MCF 10A (cell line): ENCODE measurements at places on chromosomes 4 and X. TPM values are rescaled to one million over a fixed set of nuclear protein-coding genes. Genes with fewer than 3 reads are reported as not detected.

Gene NLGN4X
- 1.6 and 2.2 TPM in 2 replicates for total RNA-seq

Gene CT55
- not detected in 2 replicates for total RNA-seq

Gene GSTCD
- 16.3 and 19.2 TPM in 2 replicates for total RNA-seq

Gene ENOPH1
- total RNA-seq: 23.9 and 36.0 TPM in 2 replicates

Gene GLRA3
- not detected in 2 replicates for total RNA-seq

Gene PAGE4
- not detected in 2 replicates for total RNA-seq

Gene OPN1MW3
- not detected in 2 replicates for total RNA-seq

Gene MAGEA2
- total RNA-seq: not detected in 2 replicates

Gene NXF2
- not detected in 2 replicates for total RNA-seq

DNA sequence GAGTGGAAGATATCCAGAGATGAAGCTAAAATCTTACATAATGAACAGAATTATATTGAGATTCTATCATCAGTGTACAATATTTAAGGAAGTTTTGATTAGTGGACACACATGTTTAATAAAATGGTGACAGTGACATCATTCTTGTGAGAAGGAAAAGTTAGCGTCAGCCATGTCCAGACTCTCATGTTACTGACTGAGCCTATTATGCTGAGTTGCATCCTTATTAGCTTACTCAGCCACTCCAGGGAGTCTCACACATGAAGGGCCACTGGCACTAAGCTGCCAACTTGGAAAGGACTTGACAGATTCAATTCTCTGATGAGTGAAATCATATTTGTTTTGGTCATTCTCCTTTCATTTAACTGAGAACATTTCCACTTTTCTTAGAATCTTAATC, 170.6 kb downstream of the BANK1 start:
- H3K27me3 ChIP-seq: no peaks in the 10 kb centered on the region
- DNase-seq: peak; percentile 32
- no peak overlapping the region for H3K4me3 ChIP-seq
- no peaks in the 10 kb centered on the region for H3K36me3 ChIP-seq
- no peak overlapping the region for H3K27ac ChIP-seq

GRCh38 chrX:136076942-136077341, 70.4 kb upstream of the FHL1 start:
- H3K36me3 ChIP-seq: no peaks in the 10 kb centered on the region
- peaks cover 64% of the 10 kb centered on the region for H3K27me3 ChIP-seq
- no peak overlapping the region for H3K27ac ChIP-seq
- no peaks in the 10 kb centered on the region for H3K4me1 ChIP-seq

DNA sequence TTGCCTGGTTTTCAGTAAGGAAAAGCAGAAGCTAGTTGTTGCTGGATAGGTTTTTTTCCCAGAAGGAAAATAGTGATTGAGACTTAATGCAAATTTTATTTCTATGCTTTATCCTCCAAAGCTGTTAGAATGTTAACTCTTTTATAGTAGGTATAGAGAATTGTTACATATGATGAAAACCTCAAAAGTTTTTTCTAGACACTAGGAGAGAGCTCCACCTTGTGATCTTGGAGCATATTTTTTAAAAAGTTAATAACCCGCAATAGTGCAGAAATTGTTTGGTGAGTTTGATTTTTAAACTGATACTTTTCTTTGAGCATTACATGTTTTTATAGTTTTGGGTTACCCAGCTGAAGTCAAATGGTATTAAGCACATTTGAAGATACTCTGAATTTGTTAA, 56.5 kb downstream of the STAG2 start:
- H3K36me3 ChIP-seq: peaks cover 4% of the 10 kb centered on the region
- no peak for DNase-seq
- H3K27ac ChIP-seq: no peak overlapping the region

DNA sequence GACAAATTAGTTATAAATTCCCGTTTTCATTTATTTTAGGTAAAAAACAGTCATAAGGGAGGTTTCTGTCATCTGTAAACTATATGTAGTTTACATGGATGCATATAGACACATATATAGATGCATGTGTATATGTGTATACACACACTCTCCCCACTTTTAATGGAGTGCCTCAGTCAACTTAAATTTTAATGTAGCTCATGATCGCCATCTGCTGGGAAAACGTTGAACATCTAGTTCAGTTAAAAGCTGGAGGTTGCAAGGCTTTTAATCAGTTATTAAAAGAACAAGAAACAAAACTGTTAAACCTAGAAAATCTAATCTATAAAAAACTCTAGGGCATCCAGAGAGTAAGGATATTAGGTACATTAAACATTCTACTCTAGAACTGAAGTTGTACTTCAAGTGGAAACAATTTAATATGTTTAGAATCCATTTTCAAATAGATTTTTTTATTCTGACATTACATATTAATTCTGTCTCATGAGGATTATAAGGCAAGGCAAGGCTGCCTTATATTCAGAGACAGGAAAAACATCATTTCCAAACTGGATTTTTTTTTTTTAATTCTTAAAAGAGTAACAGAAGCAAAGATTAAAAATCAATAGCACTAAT, 122.6 kb downstream of the SHISA3 start:
- H3K27ac ChIP-seq: no peak overlapping the region
- peak; percentile 59 for DNase-seq
- peaks cover 4% of the 10 kb centered on the region for H3K4me1 ChIP-seq
- no peaks in the 10 kb centered on the region for H3K27me3 ChIP-seq
- H3K36me3 ChIP-seq: peaks cover 6% of the 10 kb centered on the region

- DNase-seq: no peak
- no peak overlapping the region for H3K27ac ChIP-seq
- H3K27me3 ChIP-seq: peaks cover 60% of the 10 kb centered on the region
- H3K4me1 ChIP-seq: no peaks in the 10 kb centered on the region
- H3K4me3 ChIP-seq: no peak overlapping the region
- H3K36me3 ChIP-seq: no peaks in the 10 kb centered on the region
Measured at GRCh38 chr4:47251348-47252135, 212.0 kb downstream of the COMMD8 start.

DNA sequence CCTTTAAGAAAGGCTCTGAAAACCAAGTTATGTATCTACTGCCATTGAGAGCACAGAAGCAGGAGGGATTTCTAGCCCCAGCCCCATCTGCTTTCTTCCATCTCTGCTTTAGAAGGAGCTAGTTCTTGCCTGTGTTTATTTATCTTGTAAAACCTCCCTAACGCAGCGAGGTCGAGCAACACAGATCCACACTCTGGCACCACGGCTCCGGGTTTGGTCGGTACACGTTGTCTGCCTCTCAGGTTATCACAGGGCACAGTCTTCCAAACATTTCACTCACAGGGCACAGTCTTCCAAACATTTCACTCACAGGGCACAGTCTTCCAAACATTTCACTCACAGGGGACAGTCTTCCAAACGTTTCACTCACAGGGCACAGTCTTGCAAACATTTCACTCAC, 69.7 kb upstream of the TLR3 start:
- H3K4me1 ChIP-seq: no peaks in the 10 kb centered on the region
- no peaks in the 10 kb centered on the region for H3K36me3 ChIP-seq
- H3K4me3 ChIP-seq: no peak overlapping the region
- no peak for DNase-seq
- H3K27me3 ChIP-seq: no peaks in the 10 kb centered on the region

GRCh38 chr4:70940134-70940533, 38.0 kb downstream of the MOB1B start:
- H3K27me3 ChIP-seq: no peaks in the 10 kb centered on the region
- no peaks in the 10 kb centered on the region for H3K4me1 ChIP-seq
- no peak overlapping the region for H3K27ac ChIP-seq
- no peak overlapping the region for H3K4me3 ChIP-seq

- no peak for DNase-seq
- H3K36me3 ChIP-seq: peaks cover 6% of the 10 kb centered on the region
- no peaks in the 10 kb centered on the region for H3K27me3 ChIP-seq
- H3K4me1 ChIP-seq: no peaks in the 10 kb centered on the region
- no peak overlapping the region for H3K27ac ChIP-seq
Measured at GRCh38 chr4:85836588-85837438, 361.9 kb downstream of the ARHGAP24 start.

DNA sequence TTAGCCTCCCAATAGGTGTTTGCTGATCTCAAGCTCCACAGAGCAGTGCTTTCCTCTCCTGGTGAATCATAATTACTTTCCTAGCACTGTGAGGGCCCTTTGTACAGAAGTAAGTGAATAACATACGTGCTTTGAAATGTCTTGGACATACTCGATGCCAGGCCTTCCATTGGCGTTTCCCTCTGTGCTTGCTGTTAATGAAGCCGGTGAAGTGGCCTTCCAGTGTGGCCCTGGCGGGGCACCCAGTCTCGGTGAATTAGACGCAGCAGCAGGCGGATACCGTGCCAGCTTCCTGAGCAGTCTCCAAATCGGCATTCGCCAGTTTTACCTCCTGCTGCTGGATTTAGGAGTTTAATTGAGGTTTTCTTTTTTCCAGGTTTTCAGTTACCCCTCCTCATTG, 132.3 kb downstream of the HMX1 start:
- no peaks in the 10 kb centered on the region for H3K27me3 ChIP-seq
- H3K4me3 ChIP-seq: no peak overlapping the region
- H3K27ac ChIP-seq: no peak overlapping the region
- H3K4me1 ChIP-seq: no peaks in the 10 kb centered on the region
- DNase-seq: no peak

DNA sequence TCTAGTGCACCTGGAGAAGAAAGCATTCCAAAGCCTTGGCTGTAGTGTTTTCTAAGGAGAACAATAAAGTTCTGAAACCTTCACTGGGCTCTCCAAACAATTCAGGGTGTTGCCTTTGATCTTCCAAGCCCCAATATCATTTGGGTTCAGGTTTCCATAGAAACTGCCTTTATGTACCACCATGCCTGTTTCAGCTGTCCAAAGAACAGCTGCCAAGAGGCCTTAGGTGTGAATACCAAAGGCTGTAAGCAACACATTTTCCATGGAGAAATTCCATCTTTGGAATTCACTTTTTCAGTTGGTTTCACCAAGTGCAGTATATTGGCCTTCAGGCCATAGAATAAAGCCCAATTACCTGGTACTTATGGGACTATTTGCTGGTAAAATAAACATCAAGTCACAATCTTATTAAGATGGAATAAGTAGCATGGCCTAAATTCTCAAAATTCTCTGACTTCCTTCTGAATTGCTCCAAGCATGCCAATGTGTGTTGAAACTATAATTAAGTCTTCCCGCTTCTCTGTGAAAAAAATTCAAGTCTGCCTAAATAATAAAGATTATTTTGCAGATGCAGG, 61.9 kb downstream of the COX18 start:
- H3K27ac ChIP-seq: no peak overlapping the region
- no peaks in the 10 kb centered on the region for H3K36me3 ChIP-seq
- no peaks in the 10 kb centered on the region for H3K4me1 ChIP-seq
- H3K4me3 ChIP-seq: no peak overlapping the region
- no peaks in the 10 kb centered on the region for H3K27me3 ChIP-seq

DNA sequence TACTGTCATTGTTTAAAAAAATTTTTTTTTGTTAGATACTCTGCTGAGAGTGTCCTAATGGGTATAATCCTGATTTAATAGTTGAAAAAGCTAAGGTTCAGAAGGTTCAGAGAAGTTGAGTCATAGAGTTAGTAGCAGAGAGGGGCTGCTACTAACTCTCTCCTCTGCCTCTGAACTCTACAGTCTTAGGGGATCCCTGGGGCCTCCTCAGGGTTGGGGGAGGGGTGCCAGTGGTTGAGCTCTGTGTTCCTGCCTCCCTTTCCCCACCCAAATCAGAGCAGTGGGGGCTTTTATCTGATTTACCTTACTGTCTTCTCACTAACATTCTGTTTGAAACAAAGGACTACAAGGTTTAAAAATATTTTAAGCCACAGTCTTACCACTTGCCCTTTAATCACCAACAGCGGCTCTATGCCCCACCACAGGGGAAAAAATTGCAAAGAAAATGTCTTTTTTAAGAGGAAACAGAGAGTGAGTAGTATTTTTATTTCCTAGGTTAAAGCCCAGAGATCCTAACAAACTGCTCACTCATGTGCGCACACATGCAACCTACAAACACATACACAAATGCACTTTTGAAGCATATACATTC, 102.2 kb upstream of the ATP6AP2 start:
- DNase-seq: no peak
- no peaks in the 10 kb centered on the region for H3K36me3 ChIP-seq
- peaks cover 87% of the 10 kb centered on the region for H3K27me3 ChIP-seq
- H3K4me3 ChIP-seq: no peak overlapping the region

- H3K27ac ChIP-seq: no peak overlapping the region
- DNase-seq: no peak
- H3K4me1 ChIP-seq: no peaks in the 10 kb centered on the region
Measured at GRCh38 chr4:158817562-158818296, 48.9 kb downstream of the FNIP2 start.

DNA sequence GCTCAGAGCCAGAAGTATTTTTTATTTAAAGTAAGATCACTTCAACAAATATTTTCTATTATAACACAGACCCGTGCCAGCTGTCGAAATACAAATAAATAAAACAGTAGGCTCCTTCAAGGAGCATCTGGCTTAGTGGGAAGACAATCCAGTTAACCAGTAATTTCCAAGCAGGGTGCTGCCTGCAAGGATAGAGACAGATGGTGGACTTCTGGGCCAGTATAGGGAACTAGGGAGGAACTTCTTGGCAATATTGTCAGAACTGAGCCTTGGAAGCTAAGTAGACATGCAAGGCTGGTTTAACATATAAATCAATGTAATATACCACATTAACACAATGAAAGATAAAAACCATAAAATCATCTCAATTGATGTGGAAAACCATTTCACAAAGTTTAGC, 17.0 kb upstream of the MTMR1 start:
- no peak overlapping the region for H3K4me3 ChIP-seq
- no peak overlapping the region for H3K27ac ChIP-seq
- H3K27me3 ChIP-seq: peaks cover 17% of the 10 kb centered on the region
- H3K36me3 ChIP-seq: peaks cover 12% of the 10 kb centered on the region
- no peak for DNase-seq

- no peak overlapping the region for H3K27ac ChIP-seq
- DNase-seq: no peak
- H3K36me3 ChIP-seq: no peaks in the 10 kb centered on the region
Measured at GRCh38 chr4:173503330-173504180, 26.5 kb downstream of the HAND2 start.

- H3K4me1 ChIP-seq: peaks cover 17% of the 10 kb centered on the region
- H3K27me3 ChIP-seq: no peaks in the 10 kb centered on the region
- DNase-seq: no peak
- no peaks in the 10 kb centered on the region for H3K36me3 ChIP-seq
- H3K4me3 ChIP-seq: no peak overlapping the region
- no peak overlapping the region for H3K27ac ChIP-seq
Measured at GRCh38 chr4:138266948-138267347, 24.8 kb upstream of the SLC7A11 start.

DNA sequence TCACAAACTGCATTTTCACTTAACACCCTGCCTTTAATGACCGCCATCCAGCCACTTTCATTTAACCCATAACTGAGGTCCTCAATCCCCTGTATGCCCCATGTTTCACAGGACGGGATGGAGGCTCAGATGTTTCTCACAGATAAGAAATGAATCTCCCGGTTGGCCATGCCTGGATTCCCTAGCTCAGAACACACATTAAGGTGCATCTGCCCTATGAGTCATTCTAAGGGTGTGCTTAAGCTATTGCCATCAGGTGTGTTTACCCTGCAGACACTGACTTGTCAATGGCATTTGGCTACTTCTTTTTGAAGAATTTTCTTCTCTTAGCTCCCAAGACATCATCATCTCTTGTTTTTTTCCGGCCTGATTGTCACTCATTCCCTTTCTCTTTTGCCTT, 222.6 kb upstream of the SMIM31 start:
- H3K36me3 ChIP-seq: no peaks in the 10 kb centered on the region
- peak; percentile 41 for DNase-seq
- peaks cover 15% of the 10 kb centered on the region for H3K4me1 ChIP-seq
- H3K27me3 ChIP-seq: no peaks in the 10 kb centered on the region
- H3K4me3 ChIP-seq: no peak overlapping the region
- H3K27ac ChIP-seq: no peak overlapping the region
